ENCODE measurements at places on chromosomes 1 and 21.

DNA sequence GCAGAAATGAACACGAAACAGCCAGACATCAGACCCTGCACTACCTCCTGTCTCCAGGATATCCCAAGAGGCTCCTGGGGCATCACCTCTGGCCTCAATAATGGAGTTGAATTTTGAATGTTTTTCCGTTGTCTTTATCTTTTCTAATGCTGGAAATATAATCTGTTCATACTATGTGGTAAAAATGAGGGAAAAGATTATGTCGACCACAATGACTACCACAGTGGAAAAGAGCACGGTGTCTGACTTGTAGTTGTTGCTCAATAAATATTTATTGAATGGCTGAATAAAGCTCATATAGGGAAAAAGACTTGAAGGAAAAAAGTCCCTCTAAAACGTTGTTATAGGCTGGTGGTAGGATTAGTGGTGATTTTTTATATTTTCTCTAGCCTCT lies 44.6 kb upstream of the ROR1 start:
- no peak for DNase-seq

- DNase-seq: peak; percentile 91
Observed at GRCh38 chr1:74504125-74504932, 8.1 kb downstream of the LRRC53 start.

DNA sequence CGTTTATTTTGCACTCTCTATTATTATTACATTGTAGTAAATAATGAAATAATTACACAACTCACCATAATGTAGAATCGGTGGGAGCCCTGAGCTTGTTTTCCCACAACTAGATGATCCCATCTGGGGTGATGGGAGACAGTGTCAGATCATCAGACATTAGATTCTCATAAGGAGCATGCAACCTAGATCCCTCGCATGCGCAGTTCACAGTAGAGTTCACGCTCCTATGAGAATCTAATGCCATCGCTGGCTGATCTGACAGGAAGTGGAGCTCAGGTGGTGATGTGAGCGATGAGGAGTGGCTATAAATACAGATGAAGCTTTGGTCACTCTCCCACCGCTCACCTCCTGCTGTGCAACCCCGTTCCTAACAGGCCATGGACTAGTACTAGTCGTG lies 112.1 kb downstream of the ROR1 start:
- DNase-seq: no peak

DNA sequence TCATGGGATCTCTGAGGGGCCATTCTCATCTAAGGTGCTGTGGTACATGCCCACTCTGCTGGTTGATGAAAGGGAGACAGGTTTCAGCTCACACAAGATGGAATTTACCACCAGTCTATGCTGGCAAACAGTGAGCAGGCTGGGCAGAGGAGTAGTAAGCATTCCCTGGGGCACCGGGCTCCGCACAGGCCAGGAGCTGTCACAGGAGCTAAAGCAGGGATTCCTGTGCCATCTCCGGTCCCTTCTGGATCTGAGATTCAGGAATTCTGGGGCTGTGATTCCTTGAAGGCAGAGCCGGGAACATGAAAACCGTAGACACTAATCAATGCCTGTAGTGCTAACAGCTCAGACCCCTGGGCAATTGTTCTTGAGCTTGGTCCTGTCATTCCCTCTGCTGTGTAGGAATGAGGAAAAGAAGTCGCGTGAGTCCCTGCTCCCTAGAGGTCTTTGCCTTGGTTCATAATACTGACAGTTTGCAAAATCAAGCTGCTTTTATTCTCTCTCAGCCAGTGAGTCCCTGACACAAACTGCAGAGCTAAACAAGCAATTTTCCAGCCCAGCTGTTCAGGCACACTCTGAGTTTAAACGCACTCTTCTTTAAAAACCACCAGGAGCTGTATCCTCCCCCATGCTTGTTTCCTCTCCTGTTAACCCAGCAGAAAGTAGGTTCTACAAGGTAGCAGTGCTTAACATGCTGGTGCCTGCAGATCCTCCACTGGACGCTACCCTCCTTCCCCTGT lies 52.5 kb downstream of the MDM4 start:
- DNase-seq: no peak

DNA sequence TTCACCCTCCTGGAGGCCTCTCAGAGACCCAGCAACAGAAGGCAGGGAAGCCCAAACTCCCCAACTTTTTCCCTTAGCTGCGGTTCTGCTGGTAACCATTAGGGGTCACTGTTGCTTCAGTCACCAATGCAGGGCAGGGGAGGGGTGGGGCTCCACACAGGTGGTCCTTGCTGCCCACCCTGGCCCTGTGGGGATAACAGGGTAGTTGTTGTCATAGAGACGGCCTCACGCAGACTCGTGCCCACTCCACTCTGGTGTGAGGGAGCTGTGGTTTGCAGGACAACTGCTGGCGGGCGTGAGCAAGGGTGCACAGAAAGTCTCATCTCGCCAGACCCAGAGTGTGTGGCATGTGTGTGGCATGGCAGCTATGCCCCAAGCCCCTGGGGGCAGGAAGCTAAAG lies 19.9 kb downstream of the INSRR start:
- peak; percentile 73 for DNase-seq

DNA sequence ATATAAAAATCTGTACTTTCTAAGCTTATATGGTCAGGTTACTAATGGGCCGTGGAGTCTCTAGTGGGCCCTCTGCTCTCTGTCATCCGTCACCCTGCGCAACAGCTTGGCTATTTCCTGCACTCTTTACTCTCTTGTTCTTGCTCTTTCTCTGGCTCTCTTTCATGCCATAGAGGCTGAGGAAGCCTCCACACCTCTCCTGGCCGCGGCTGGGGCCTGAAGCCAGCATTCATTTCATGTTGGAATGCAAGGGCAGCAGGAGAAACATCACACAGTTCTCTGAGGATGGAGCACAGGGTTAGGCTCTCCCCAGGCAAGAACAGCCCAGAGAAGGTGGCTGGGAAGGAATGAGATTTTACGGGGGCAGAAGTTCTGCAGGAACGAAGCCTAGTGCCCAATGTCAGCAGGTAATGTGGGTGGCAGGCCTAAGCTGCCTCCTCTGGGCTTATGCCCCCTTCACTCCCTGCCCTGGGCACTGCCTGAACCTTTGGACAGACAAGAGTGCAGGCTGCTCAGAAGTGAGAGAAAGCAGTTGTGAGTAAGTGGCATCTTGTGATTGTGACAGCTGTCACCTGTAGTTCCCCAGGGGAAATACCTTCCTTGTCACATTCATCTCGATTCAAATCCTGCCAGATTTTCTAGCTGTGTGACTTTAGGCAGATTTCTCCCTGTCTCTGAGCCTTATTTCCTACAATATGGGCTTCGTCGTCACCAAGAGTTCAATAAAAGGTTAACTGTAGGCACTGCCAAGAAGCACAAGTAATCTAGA lies 3.6 kb upstream of the FHAD1 start:
- DNase-seq: no peak

GRCh38 chr1:153547560-153548551 lies 1.2 kb downstream of the S100A3 start:
- no peak for DNase-seq

DNA sequence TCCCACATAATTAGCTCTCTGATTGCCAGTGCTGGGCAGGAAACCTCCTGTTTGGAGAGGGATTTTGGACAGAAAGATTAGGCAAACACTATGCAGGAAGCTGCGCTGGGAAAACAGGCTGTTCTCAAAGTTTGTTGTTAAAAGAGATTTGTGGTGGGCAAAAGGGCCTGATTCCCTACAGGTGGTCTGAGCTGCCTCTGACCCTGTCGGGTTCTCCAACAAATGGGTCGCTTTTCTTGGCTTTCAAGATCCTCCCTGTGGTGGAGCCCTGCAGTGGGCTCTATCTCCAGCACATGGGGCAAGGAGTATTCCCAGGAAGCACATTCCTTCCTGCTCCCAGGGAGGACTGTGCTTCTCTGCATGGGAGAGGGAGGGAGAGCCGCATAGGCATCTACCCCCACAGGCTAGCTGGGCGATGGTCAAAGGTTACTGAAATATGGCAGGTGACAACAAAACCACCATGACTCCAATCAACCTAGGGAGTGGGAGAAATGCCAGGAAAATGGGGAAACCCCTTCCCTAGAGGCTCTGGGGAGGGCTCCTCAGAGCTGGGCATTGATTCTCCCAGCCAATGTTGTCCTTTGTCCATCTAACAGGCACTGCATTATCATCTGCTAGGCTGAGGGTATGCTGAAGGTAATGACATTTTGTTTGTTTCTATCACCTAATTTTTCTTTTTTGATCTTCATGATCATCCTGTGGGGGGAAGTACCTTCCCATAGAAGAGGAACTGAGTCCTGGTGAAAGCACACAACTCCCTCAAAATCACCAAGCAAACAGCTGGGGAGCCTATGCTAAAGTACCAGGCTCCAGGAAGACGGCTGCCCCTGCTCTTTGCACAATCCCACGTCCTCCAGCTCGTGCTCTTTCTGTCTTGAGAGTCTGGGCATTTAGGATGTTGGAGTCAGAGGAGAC lies 85.3 kb downstream of the PLXNA2 start:
- no peak for DNase-seq

- DNase-seq: no peak
Observed at GRCh38 chr21:41639766-41640165, 127.1 kb downstream of the RIPK4 start.

GRCh38 chr1:109361649-109362048 lies 36.1 kb downstream of the SORT1 start:
- DNase-seq: no peak

DNA sequence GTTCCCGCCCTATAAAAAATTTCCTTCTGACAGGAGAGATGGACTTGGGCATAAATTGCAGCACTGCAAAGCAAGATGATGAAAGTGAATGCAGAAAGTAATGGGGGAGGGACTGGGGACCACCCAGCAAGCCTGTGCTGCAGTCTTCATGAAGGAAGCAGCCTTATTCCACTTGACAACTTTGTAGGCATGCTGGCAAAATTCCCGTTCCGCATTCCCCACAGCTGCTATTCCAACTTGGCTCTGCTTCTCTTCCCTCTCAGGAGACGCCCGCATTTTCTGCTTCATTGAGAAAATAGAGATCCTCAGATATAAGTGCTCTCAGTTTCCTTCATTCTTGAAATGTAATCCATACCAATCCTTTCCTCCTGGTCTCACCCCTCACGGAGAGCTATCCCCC lies 2.4 kb downstream of the HMGB4 start:
- DNase-seq: no peak

- DNase-seq: no peak
Observed at GRCh38 chr21:42518215-42518614, 4.6 kb downstream of the SLC37A1 start.

- DNase-seq: peak; percentile 37
Observed at GRCh38 chr1:109864047-109864822, 46.4 kb upstream of the CSF1 start.

DNA sequence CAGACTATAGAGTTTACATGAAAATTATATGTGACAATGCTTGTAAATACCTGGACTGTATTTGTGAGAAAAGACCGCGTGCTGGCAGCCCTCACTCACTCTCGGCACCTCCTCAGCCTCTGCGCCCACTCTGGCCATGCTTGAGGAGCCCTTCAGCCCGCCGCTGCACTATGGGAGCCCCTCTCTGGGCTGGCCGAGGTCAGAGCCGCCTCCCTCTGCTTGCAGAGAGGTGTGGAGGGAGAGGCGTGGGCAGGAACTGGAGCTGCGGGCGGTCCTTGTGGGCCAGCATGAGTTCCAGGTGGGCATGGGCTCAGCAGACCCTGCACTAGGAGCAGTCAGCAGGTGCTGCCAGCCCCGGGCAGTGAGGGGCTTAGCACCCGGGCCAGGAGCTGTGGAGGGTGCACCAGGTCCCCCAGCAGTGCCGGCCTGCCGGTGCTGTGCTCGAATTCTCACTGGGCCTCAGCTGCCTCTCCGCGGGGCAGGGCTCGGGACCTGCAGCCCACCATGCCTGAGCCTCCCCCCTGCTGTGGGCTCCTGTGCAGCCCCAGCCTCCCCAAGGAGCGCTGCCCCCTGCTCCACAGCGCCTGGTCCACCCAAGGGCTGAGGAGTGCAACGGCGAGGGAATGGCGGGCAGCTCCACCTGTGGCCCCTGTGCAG lies 482.5 kb downstream of the AGBL4 start:
- no peak for DNase-seq

- peak; percentile 81 for DNase-seq
Observed at GRCh38 chr21:37208056-37208721, 58.9 kb downstream of the VPS26C start.

- DNase-seq: peak; percentile 68
Observed at GRCh38 chr1:107318932-107319331, 178.1 kb downstream of the NTNG1 start.

DNA sequence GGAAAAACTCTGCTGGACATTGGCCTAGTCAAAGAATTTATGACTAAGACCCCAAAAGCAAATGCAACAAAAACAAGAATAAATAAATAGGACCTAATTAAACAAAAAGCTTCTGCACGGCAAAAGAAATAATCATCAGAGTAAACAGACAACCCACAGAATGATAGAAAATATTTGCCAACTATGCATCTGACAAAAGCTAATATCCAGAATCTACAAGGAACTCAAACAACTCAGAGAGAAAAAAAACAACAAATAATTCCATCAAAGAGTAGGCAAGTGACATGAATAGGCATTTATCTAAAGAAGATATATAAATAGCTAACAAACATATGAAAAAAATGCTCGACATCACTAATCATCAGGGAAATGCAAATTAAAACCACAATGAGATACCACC lies 91.2 kb upstream of the PALMD start:
- no peak for DNase-seq
